ENCODE measurements at places on chromosomes 5 and 9. TPM values are rescaled to one million over a fixed set of nuclear protein-coding genes. Genes with fewer than 3 reads are reported as not detected.

The LECT2 gene
- not detected for total RNA-seq

The NTRK2 gene
- total RNA-seq: 20.1 TPM

The FBLL1 gene
- total RNA-seq: 5.9 TPM

The FAM151B gene
- total RNA-seq: 2.0 TPM

The SVEP1 gene
- 1.5 TPM for total RNA-seq

The ITGA2 gene
- 1.7 TPM for total RNA-seq

The SEMA6A gene
- total RNA-seq: 30.0 TPM
